ENCODE measurements at places on chromosomes 5 and 9.
A peak's percentile ranks its signal among the peaks of the same experiment; 100 is the strongest.

DNA sequence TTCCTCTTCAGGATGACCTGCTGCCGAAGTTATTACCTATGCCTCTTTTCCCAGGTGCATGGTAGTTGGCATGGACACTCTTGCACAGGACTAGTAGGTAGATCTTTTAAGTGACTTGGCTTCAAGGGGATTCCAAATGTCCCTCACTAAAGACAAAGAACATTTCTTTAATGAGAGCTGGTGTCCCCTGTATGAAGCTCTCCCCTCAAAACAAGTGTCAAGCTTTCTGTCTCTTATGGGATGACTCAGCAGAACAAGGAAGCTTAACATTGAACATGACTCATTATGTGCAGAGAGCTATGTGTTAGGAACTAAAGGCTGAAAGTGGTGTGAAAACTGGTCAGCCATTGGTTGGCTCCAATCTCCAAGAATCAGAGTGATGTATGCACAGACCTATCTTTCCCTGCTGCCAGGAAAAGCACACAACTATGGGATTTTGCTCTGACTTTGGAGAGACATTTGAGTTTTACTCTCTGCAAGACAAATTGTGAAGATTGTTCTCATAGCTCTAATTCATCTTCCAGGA lies 120.5 kb downstream of the PRDM6 start:
- no peak for DNase-seq
- no peaks in the 10 kb centered on the region for H3K27me3 ChIP-seq
- no peaks in the 10 kb centered on the region for H3K36me3 ChIP-seq
- H3K4me1 ChIP-seq = no peaks in the 10 kb centered on the region

GRCh38 chr5:105885266-105885665 lies 1785.5 kb downstream of the EFNA5 start:
- H3K4me3 ChIP-seq = no peak overlapping the region
- DNase-seq = no peak
- H3K27ac ChIP-seq = no peak overlapping the region
- no peaks in the 10 kb centered on the region for H3K27me3 ChIP-seq
- H3K36me3 ChIP-seq = no peaks in the 10 kb centered on the region

DNA sequence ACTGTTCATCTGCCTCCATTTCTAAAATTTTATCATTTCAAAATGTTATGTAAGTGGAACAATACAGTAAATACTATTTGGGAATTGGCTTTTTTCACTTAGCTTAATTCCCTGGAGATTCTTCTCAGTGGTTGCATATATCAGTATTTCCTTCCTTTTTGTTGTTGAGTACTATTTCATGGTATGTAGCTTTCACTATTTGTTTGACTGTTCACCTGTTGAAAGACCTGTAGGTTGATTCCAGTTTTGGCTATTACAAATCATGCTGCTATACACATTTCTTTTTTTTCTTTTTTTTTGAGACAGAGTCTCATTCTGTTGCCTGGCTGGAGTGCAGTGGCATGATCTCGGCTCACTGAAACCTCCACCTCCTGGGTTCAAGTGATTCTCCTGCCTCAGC lies 33.0 kb upstream of the PWWP2A start:
- no peaks in the 10 kb centered on the region for H3K4me1 ChIP-seq
- H3K36me3 ChIP-seq = no peaks in the 10 kb centered on the region
- no peak for DNase-seq
- no peaks in the 10 kb centered on the region for H3K27me3 ChIP-seq

DNA sequence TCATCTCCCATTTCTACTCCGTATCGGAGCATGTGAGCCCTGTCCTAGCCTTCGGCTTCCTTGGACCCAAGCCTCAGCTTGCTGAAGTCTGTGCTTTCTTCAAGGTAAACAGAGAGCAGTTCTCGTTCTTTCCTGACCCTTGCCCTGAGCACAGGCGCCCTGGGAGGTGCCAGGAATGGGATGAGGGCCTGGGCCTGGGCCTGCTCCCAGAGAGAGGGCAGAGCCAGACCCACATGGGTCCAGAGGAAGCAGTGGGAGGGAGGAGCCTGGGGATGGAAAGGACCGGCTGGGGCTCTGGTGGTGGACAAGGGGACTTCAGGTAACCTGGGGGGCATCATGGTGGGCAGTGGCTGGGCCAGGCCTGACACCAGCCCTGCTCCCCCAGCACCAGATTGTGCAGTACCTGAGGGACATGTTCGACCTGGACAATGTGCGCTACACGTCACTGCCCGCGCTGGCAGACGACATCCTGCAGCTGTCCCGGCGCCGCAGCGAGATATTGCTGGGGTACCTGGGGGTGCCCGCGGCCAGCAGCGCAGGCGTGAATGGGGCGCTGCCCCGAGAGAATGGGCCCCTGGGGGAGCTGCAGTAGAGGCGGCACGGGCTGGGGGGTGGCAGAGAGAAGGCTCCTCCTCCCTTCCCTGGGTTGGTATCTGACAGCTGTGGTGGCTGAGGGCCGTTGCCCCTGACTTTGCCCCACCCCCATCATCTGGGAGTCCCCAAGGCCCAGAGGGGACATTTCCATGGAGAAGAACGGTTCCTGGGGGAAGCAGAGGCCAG lies 10.9 kb upstream of the DOLPP1 start:
- H3K27me3 ChIP-seq = no peaks in the 10 kb centered on the region
- DNase-seq = no peak
- peaks cover 32% of the 10 kb centered on the region for H3K36me3 ChIP-seq
- H3K27ac ChIP-seq = peak overlapping the region; percentile 65
- H3K4me3 ChIP-seq = no peak overlapping the region
- H3K4me1 ChIP-seq = peaks cover 18% of the 10 kb centered on the region

DNA sequence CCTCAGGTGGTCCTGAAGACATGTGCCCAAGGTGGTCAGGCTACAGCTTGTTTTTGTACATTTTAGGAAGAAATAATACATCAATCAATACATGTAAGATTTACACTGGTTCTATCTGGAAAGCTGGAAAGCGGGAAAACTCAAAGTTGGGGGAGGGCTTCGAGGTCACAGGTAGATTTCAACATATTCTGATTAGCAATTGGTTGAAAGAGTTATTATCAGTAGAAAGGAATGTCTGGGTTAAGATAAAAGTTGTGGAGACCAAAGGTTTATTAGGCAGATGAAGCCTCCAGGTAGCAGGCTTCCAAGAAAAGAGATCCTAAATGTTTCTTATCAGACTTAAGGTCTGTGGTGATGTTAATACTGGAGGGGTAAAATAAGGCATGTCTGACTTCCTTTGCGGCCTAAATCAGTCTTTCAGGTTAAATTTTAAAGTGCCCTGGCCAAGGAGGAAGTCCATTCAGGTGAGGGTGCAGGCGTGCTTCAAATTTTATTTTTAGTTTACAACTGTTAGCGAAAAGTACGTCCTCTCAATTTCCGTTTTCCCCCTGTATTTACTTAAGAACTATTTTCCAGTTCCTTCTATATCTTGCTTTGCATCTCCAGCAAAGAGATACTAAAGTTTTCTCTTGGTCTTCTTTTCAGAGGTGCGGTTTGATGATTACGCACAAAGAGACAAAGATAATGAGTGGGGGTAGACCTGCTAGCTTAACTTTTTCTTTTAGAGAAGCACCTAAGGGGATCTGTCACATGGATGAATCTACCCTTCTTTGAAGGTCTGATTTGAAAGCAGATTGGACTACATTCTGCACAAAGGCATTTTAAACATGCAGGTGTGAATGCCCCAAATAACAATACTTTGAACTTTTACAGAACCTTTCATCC lies 578.6 kb downstream of the RAB3C start:
- no peaks in the 10 kb centered on the region for H3K36me3 ChIP-seq
- H3K4me1 ChIP-seq = no peaks in the 10 kb centered on the region
- no peaks in the 10 kb centered on the region for H3K27me3 ChIP-seq
- no peak overlapping the region for H3K27ac ChIP-seq
- DNase-seq = no peak

DNA sequence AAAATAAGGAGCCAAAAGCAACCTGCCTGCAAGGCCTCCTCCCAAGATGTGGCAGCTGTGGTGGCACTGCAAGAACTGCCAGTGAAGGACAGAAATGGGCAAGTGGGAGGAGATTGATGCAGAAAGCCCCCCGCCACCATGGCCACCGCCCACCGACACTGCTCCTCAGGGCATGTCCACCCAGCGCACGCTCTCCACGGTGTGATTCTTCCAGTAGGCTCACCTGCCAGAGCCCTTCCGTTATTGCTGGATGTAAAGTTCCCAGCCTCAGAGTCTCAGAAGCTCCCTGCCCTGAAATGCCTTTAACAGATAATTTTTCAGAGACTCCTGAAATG lies 155.2 kb upstream of the PHYKPL start:
- H3K27me3 ChIP-seq = no peaks in the 10 kb centered on the region
- H3K4me3 ChIP-seq = no peak overlapping the region
- peaks cover 20% of the 10 kb centered on the region for H3K4me1 ChIP-seq
- no peak for DNase-seq
- H3K27ac ChIP-seq = no peak overlapping the region
- H3K36me3 ChIP-seq = no peaks in the 10 kb centered on the region

DNA sequence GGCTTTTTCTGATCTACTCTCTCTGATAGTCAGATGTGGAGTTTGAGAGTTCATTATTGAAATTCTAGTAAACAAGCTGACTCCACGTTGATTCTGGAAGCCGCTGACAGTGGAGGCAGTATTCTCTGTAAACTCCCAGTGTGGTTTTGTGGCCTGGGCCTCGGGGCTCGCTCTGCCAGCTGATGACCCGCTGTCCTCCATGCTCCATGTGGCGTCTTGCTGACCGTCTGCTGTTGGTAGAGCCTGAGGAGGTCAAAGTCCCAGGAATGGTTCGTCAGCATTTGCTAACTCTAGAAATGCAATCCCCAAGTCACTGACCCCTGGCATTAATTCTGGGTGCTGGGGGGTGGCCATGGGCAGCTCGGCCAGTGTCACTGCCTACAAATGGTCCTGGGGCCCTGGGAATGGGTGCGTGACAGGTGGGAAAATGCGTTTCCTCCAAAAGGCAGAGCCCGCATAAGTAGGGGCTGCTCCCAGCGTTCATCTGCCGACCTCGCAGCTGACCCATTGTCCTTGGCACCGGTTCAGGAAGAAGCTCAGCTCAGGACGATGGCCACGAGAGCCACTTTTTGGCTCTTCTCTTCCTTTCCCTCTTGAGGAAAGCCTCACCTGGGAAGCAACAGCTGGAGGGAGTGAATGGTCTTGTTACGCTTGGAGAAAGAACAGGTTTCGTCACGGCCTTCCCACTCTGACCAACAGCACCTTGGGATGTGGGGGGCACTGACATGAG lies 55.1 kb downstream of the MRPL36 start:
- H3K36me3 ChIP-seq = no peaks in the 10 kb centered on the region
- H3K4me1 ChIP-seq = no peaks in the 10 kb centered on the region
- no peak for DNase-seq
- no peaks in the 10 kb centered on the region for H3K27me3 ChIP-seq
- no peak overlapping the region for H3K27ac ChIP-seq

- no peak for DNase-seq
- H3K27me3 ChIP-seq = peaks cover 5% of the 10 kb centered on the region
- H3K27ac ChIP-seq = no peak overlapping the region
- H3K4me3 ChIP-seq = no peak overlapping the region
- no peaks in the 10 kb centered on the region for H3K4me1 ChIP-seq
Observed at GRCh38 chr9:109399258-109399767, 78.5 kb upstream of the EPB41L4B start.

GRCh38 chr5:21802869-21803490 lies 1050.2 kb downstream of the CDH12 start:
- H3K4me1 ChIP-seq = no peaks in the 10 kb centered on the region
- no peaks in the 10 kb centered on the region for H3K27me3 ChIP-seq
- no peaks in the 10 kb centered on the region for H3K36me3 ChIP-seq
- no peak overlapping the region for H3K27ac ChIP-seq
- no peak for DNase-seq
- no peak overlapping the region for H3K4me3 ChIP-seq

DNA sequence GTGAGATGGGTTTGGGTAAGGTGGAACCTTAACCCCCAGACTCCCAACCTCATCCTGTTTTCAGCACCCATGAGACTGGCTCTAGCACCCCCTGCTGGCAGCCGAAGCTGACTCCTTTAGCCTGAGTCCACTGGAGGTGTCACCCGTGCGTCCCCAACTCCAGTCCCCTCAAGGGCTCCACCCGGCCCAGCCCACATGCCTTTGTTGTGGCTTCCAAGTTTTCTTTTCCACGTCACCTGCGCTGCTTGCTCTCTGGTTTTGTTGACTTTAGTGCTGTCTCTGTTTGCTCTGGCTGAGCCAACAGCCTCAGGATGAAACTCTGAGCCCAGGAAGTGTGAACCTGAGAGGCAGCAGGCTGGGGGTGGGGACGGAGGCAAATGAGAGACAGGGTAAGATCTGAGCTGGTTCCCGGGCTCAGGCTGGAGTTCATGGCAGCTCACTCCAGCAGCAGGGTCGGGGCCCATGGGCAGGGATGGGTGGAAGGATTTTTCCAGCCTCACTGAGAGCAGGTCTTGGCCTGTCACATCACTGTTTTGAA lies 13.2 kb upstream of the AQP7 start:
- H3K27me3 ChIP-seq = no peaks in the 10 kb centered on the region
- H3K4me1 ChIP-seq = no peaks in the 10 kb centered on the region
- no peak overlapping the region for H3K27ac ChIP-seq
- peak; percentile 12 for DNase-seq
- no peaks in the 10 kb centered on the region for H3K36me3 ChIP-seq
- no peak overlapping the region for H3K4me3 ChIP-seq

GRCh38 chr9:135258461-135258860 lies 171.0 kb downstream of the OLFM1 start:
- no peak overlapping the region for H3K27ac ChIP-seq
- no peaks in the 10 kb centered on the region for H3K36me3 ChIP-seq
- H3K27me3 ChIP-seq = no peaks in the 10 kb centered on the region
- H3K4me1 ChIP-seq = no peaks in the 10 kb centered on the region
- DNase-seq = no peak

DNA sequence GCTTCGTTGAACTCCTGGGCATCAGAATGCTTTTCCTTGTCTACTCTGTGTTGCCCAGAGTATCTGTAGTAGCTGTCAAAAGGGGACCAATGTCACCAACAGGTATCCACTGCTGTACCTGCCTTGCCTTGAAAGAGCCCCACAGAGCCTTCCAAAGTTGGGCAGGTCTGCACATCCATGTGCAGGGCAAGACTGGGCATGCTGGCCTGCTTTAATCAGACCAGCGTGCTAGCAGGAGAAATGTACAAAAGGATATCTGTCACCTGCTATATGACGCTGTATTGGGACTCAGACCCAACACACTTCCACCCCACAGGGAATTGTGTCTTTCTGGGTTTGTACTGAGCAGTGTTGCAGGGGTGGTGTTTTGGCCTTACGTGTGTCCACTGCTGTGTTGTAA lies 11.9 kb downstream of the DELE1 start:
- no peak overlapping the region for H3K4me3 ChIP-seq
- DNase-seq = no peak
- H3K27me3 ChIP-seq = no peaks in the 10 kb centered on the region
- H3K36me3 ChIP-seq = peaks cover 87% of the 10 kb centered on the region

DNA sequence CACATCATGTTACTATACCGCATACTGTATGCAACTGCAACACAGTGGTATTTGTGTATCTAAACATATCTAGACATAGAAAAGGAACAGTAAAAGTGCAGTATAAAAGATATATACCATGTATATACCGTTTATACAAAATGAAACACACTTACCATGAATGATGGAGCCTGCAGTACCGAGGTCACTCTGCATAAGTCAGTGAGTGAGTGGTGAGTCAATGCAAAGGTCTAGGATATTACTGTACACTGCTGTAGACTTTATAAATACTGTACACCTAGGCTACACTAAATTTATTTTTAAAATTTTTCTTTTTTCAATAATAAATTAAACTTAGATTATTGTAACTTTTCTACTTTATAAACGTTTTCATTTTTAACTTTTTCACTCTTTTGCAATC lies 29.3 kb downstream of the PRELID2 start:
- no peak overlapping the region for H3K27ac ChIP-seq
- H3K4me1 ChIP-seq = no peaks in the 10 kb centered on the region
- no peaks in the 10 kb centered on the region for H3K36me3 ChIP-seq
- DNase-seq = no peak
- H3K4me3 ChIP-seq = no peak overlapping the region
- no peaks in the 10 kb centered on the region for H3K27me3 ChIP-seq
